ENCODE measurements at places on chromosomes 4 and X. TPM values are rescaled to one million over a fixed set of nuclear protein-coding genes. Genes with fewer than 3 reads are reported as not detected.

The VGLL1 gene
- not detected for polyA plus RNA-seq

The EGF gene
- not detected for polyA plus RNA-seq

The CLDN22 gene
- polyA plus RNA-seq = not detected

The CYTL1 gene
- polyA plus RNA-seq = not detected

The UGT2B10 gene
- not detected for polyA plus RNA-seq

The AP1AR gene
- 23.8 TPM for polyA plus RNA-seq

The ASB9 gene
- polyA plus RNA-seq = 1.6 TPM

The NXF2B gene
- not detected for polyA plus RNA-seq

The CLTRN gene
- 0.60 TPM for polyA plus RNA-seq

The JCHAIN gene
- polyA plus RNA-seq = 0.81 TPM

The SOD3 gene
- polyA plus RNA-seq = not detected

The RAI2 gene
- polyA plus RNA-seq = 1.4 TPM

The NUP62CL gene
- 0.57 TPM for polyA plus RNA-seq

The FAM47A gene
- not detected for polyA plus RNA-seq
